ENCODE measurements at places on chromosomes 13 and 19. TPM values are rescaled to one million over a fixed set of nuclear protein-coding genes. Genes with fewer than 3 reads are reported as not detected.

DNA sequence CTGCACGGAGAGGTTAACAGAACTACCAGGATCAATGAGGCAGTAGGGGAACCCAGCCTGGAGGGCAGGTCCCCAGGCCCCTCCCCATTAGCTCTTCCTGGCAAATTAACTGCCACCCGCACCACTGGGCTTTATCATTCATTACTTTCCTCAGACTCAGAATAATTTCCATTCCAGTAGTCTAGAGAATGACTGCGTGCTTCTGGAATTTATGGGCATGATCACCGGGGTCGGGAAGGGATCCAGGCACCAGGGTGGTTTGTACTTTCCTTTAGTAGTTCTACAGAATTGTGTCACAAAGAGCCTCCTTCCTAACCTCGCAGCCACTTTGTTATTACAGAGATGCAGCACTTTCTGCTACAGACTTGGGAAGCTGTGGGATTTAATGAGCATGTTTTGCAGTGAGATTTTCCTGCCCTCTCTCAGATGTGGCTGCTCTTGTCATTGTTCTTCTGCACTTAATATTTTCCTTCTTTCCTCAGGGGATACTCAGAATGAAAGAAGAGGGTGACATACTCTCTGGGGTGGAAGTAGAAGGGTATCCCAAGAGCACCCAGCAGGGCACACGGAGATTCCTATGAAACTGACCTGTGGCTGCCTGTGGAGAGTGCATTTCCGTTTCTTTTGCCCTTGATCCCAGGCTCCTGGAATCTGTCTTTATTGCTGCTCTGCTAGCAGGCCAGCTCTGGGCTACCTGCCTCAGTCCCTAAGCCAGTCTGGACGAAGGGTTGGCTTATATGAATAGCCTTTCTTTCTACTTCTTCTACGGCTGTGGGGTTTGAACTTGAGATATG, 285.0 kb upstream of the SLC10A2 start:
- no peaks in the 10 kb centered on the region for H3K27me3 ChIP-seq
- H3K4me3 ChIP-seq: no peak overlapping the region
- no peaks in the 10 kb centered on the region for H3K4me1 ChIP-seq
- peak; percentile 10 for DNase-seq

DNA sequence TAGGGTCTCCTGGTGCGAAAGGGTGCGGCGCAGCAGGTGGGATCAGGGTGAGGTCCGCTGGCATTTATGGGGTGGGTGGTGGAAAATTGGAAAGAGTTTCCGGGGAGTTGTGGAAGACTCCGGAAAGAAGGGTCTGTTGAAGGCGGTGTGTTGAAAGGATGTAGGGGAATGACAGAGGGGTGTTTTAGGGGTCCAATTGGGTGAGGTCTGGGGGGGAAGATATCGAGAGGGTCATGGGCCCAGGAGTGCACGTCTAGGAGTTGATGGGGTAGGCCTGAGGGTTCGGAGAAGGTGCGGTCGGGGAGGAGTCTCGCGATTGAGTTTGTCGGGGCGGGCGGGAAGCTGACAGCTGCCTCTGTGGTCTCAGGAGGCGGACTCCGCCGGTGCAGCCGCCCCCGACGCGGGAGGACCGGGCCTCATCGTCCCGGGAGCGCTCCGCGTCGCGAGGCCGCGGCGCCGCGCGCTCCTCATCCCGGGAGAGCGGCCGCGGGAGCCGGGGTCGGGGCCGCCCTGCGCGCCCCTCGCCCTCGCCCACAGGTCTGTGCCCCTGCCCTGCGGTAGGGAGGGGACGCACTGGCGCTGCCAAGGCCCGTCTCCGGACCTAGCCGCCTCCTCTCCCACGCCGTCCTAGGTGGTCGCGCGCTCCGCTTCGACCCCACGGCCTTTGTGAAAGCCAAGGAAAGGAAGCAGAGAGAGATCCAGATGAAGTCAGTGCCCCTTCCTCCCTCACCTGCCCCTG, 7.0 kb downstream of the PGLYRP1 start:
- H3K4me3 ChIP-seq: peak overlapping the region; percentile 60
- no peak overlapping the region for H3K27ac ChIP-seq

The KIR2DL4 gene
- total RNA-seq: not detected

DNA sequence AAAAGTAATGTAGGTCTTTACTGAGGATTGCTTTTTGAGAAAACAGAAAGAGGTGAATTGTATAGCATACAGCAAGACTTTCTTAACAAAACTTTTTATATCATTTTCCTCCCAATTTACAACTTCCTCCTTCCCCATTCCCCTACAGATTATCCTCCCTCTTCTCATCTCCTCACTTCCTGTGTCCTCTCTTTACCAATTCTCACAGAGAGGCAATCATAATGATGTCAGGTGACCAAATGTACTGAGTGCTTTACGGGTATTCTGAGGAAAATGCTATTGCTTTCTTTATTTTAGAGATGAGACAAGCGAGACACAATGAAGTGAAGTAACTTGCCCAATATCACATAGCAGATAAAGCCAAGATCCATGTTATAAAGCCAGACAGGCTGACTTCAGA, 1.7 kb upstream of the MTMR6 start:
- no peaks in the 10 kb centered on the region for H3K36me3 ChIP-seq
- H3K27ac ChIP-seq: no peak overlapping the region
- no peaks in the 10 kb centered on the region for H3K27me3 ChIP-seq

- no peaks in the 10 kb centered on the region for H3K36me3 ChIP-seq
- H3K27me3 ChIP-seq: no peaks in the 10 kb centered on the region
- no peaks in the 10 kb centered on the region for H3K4me1 ChIP-seq
- DNase-seq: peak; percentile 63
- peak overlapping the region; percentile 54 for H3K4me3 ChIP-seq
Observed at GRCh38 chr19:32691952-32692726, 518 bp downstream of the NUDT19 start.

DNA sequence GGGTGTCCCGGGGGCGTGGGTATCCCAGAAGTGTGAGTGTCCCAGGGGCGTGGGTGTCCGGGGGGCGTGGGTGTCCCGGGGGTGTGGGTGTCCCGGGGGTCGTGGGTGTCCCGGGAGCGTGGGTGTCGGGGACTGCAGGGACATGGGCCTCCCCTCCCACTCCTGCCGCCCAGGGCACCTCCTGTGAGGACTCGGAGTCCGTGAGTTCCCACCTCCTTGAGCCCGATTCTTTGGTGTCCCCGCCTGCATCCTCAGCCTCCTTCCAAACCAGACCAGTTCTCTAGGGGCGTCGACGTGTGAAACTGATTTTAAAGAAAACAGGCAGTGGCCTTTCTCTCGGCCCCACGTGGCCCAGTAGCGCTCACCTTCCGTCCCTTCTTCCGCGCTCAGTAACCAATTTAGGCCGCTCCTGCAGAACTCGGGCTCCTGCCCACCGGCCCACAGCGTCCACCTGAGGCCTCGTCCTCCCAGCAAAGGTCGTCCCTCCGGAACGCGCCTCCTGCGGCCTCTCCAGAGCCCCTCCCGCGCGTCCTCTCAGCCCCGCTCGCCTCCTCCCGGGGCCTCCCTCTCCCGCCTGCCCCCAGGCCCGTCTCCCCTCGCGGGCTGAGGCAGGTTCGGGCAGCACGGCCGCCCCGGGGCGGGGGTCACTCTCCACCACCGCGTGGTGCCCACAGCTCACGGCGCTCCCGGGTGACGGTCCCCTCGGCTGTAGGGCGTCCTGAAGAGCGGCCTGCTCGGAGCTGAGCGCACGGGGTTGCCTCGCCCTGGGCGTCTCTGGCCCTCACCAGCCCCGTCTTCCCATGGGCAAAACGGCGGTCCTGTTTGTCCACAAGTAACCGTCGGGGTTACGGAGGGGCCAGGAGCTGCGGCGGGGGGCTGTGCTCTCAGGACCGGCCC, 3.8 kb downstream of the F7 start:
- DNase-seq: peak; percentile 68
- no peaks in the 10 kb centered on the region for H3K36me3 ChIP-seq
- peaks cover 4% of the 10 kb centered on the region for H3K4me1 ChIP-seq
- H3K27me3 ChIP-seq: peaks cover 10% of the 10 kb centered on the region

- no peak overlapping the region for H3K27ac ChIP-seq
- no peaks in the 10 kb centered on the region for H3K36me3 ChIP-seq
- H3K27me3 ChIP-seq: no peaks in the 10 kb centered on the region
- H3K4me3 ChIP-seq: no peak overlapping the region
- no peaks in the 10 kb centered on the region for H3K4me1 ChIP-seq
Observed at GRCh38 chr19:29858000-29858596, 46.3 kb downstream of the CCNE1 start.

DNA sequence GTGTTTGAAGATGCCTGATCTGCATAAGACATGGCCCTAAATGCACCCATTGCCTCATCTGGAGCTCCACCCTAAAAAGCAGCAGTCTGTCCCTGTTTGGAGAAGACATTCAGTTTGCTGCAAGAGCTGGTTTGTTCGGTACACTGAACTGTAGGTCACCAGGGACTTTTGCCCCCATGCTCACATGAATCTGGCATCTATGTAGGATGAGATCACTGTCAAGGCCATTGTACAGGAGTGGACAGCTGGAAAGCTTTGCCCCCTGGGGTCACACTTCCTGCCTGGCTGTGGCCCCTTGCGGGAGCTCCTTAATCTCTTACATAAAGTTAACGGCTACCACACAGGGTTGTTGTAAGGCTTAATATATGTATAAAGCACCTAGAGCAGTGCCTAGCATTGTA, 73.0 kb downstream of the IPO5 start:
- no peaks in the 10 kb centered on the region for H3K36me3 ChIP-seq
- no peaks in the 10 kb centered on the region for H3K27me3 ChIP-seq
- DNase-seq: no peak
- H3K27ac ChIP-seq: no peak overlapping the region
- H3K4me3 ChIP-seq: no peak overlapping the region

DNA sequence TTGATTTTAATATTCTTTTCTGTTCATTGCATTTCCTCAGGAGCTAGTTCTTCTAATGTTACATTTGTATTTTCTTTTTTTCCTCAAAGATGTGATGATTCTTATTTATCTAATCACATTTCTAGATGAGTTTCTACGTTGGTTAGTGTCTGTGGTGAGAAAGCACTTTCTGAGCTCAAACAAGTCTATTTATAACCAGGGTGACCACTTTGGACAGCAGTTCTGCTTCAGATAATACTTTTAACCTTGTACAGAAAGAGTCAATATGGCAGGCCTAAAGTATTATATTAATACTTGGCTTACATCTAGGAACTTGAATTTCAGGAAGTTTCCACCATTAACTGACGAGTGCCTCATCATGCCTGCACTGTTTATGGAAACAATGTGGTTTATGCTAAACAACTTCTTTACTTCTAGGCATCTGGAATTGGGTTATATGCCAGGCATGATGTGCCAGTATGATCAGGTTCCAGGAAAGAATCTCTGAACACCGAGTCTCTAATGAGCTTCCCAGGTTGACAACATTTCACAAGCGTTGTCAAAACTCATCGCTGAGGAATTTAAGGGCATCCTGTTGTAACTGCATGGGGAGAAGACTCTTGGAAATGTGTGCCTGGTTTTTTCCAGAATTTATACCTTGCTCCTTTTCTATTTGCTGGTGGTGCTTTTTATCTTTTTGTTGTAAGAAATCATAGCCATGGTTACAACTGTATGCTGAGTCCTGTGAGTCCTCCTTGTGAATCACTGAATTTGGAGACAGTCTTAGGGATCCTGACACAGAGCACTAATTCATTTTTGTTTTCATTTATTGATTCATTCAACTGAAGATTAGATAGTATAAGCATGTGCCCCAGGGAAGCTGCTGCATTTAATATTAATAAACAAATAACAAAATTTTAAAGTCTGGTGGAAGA, 344.4 kb upstream of the PCDH9 start:
- H3K27me3 ChIP-seq: no peaks in the 10 kb centered on the region
- no peak overlapping the region for H3K27ac ChIP-seq
- H3K4me1 ChIP-seq: no peaks in the 10 kb centered on the region
- H3K4me3 ChIP-seq: no peak overlapping the region

DNA sequence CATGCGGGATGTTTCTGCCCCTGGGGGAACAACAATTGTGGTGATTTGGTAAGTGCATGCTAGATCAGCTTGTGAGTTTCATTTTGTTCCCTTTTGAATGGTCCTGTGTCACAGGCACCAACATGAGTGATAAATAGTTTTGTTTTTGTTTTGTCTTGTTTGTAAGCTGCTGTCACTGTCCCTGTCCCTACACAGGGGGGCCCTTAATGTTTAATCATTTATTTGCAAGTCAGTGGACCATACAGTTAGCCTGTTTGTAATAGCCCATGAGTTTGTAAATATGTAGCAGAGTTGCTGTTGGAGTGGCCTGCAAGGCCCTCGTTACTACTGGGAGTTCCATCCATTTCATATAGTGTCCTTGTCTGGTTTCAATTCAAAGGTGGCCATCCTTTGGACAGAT, 979.6 kb upstream of the SPRY2 start:
- no peak overlapping the region for H3K27ac ChIP-seq
- no peaks in the 10 kb centered on the region for H3K4me1 ChIP-seq
- H3K27me3 ChIP-seq: no peaks in the 10 kb centered on the region

DNA sequence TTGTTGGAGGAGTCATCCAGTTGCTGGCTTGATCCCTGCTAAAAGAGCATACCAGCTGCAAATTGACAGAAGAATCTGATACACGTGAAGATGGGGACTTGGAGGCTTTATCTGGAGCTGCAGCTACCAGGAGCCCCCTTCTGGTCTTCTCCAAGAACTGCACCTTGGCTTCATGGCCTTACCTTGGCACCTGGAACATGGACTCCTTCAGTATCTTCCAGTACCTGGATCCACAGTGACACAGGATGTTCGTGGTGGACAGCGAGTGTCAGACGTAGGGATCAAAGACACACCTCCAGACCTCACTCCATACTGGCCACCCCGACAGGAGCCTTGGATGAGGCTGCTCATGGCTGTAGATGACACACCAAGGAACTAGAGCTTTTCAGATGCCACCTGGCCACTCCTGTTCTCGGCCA, 9.9 kb upstream of the ACSBG2 start:
- no peaks in the 10 kb centered on the region for H3K36me3 ChIP-seq
- no peak overlapping the region for H3K27ac ChIP-seq
- H3K27me3 ChIP-seq: no peaks in the 10 kb centered on the region
- H3K4me1 ChIP-seq: no peaks in the 10 kb centered on the region
- no peak overlapping the region for H3K4me3 ChIP-seq

The NUP58 gene
- total RNA-seq: 19.3 TPM

DNA sequence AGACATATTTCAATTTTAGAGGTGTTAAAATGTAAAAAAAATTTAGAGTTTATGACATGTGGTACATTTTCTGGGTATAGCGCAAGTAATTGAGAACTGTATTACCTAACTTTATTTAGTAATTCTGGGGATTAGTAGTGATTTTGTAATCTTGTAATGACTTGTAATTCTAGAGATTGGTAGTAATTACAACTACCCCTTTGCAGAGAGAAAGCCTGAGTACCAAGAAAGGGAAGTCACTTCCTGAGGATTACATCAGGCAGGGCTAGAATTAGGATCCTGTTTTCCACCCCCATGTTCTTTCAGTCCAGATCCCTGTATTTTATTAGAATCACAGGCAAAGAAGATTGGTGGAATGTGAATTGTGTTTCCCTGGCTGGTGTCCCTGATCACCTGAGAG, 274.9 kb downstream of the KCNRG start:
- H3K27me3 ChIP-seq: no peaks in the 10 kb centered on the region
- no peaks in the 10 kb centered on the region for H3K4me1 ChIP-seq
- H3K36me3 ChIP-seq: no peaks in the 10 kb centered on the region
- no peak for DNase-seq
- no peak overlapping the region for H3K4me3 ChIP-seq
- no peak overlapping the region for H3K27ac ChIP-seq

- DNase-seq: no peak
- no peaks in the 10 kb centered on the region for H3K4me1 ChIP-seq
- H3K36me3 ChIP-seq: no peaks in the 10 kb centered on the region
- no peaks in the 10 kb centered on the region for H3K27me3 ChIP-seq
- H3K27ac ChIP-seq: no peak overlapping the region
- H3K4me3 ChIP-seq: no peak overlapping the region
Observed at GRCh38 chr13:39862900-39863299, 207.4 kb downstream of the COG6 start.

- H3K4me1 ChIP-seq: peaks cover 4% of the 10 kb centered on the region
- no peak overlapping the region for H3K27ac ChIP-seq
- no peaks in the 10 kb centered on the region for H3K27me3 ChIP-seq
- H3K4me3 ChIP-seq: no peak overlapping the region
Observed at GRCh38 chr13:27559719-27560118, 60.6 kb downstream of the LNX2 start.

The DIS3 gene
- total RNA-seq: 11.2 TPM

Data from pancreas (tissue), 10 donors.